Activated CD4-positive, alpha-beta T cell treated with anti-CD3 and anti-CD28 coated beads, Interleukin-2, amount 50 U/mL, for 4 hours (primary cell): ENCODE measurements at places on chromosomes 6 and 20.
A peak's percentile ranks its signal among the peaks of the same experiment; 100 is the strongest.

DNA sequence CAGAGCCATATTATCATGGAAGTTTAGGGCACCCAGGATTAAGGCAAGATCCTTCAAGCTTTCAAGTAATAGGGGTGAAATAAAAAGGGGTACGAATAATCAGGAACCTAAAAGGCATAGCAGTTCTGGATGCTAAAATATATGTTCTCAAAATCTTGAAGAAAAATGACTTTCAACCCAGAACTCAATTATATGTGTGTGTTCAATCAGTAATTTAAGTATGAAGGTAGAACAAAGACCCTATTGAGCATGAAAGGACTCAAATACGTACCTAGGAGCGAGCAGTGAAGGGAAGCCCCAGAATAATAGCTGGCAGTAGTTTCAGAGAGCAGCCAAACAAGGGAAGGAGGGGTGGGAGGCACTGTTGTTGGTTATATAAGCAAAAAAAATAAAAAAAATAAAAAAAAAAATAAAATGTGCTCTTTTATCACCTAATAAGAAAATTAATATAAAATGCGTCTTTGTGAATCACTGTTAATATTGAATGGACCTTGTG, 45.4 kb downstream of the MYO6 start:
- DNase-seq: no peak

DNA sequence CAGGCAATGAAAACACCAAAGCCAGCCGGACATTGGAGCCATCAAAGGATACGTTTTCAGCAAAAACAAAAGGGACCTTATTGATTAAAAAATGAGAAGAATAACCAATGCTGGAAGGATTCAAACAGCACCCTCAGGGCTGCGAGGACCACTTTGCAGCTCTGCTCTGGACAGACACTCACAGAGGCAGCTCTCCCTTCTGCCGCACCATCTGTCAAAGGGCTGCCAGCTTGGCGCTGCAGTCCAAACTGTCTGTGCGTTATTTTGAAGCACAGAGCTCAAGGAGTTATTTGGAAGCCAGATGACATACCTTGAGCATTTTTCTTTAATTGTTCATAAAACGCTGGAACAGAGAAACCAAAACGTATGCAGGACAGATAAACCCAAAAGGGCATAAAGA, 85.2 kb downstream of the KIF16B start:
- no peak for DNase-seq

- peak; percentile 23 for DNase-seq
These were observed 7.8 kb downstream of the IL22RA2 start for GRCh38 chr6:137165375-137166246.

DNA sequence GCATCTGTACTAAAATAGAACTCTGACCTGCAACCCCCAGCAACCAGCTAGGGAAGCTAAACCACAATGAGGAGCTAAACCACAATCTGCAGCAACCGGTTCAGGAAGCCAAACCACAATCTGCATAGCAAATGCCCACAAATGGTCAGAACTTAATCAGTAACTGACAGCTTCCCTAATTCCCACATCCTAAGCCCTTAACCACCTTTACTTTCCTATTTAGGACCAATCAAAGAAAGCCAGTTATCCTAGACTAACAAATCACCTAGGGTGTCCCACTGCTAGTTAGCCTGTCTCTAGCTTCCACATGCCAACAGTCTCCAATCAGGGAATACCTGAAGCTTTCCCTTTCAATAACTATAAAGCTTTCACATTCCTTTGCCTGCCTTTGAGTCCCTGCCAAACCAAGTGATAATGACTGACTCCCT, 424.6 kb upstream of the PTCHD4 start:
- DNase-seq: no peak

DNA sequence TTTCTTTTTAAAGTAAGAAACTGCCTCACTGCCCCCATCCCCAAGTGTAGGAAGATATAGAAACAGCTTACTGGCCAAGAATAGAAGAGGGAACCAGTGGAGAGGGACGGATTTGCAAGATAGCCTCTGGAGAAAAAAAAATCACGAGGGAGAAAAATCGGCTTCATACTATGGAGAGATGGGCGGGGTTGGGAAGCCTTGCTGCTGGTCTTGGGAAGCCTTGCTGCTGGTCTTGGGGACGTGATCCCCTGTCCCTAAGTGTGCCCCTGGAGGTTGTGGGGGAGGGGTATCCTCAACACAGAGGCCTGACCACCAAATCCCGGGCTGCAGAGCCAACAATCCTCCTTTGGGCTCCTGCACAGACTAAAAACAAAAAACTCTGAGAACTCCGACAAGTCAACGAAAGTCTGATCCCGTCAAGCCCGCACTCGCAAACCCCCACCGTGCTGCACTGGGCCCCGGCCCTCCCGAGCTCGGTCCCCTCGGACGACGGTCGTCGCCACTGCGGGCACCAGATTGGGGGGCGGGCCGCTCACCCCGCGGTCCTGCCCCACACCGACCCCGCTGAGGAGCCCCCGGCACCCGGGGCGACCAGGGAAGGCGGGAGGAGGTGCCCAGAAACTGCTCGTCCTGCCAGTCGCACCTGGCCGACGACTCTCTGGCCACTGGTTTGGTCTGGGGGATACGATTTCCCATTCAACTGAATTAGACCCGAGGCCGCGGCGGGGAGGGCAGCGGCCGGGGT, 750 bp downstream of the MAP7 start:
- DNase-seq: no peak

DNA sequence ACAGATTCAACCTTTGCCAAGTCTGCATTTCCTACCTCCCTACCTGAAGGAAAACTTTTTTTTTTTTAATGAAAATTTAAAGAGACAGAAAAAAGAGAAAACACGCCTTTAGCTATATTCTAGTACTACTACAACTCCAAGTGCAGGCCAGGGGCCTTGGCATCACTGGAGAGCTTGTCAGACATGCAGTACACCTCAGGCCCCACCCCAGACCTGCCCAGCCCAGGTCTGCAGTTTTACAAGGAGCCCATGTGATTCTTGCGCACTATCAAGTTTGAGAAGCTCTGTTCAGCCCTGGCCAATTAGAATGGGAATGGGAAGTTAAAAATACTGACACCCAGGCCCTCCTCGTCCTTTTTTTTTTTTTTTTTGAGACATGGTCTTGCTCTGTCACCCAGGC, 85.0 kb downstream of the NFATC2 start:
- no peak for DNase-seq

DNA sequence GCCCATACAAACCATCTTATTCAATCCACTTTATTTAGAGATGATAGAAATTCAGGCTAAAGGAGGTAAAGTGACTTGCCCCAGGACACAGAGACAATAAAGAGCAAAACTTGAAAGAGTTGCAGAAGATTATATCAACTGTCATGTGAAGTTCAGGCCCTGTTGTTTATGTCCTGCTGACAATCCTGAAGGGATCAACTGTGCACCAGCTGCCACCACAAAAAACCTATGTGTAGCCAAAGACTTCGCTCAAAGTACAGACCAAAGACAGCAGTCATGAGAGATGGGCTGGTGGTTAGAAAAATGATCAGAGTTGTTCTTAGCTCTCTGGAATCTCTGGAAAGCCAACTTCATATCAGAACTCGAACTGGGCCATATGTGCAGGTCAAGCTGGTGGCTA, 16.0 kb upstream of the CITED2 start:
- DNase-seq: no peak

DNA sequence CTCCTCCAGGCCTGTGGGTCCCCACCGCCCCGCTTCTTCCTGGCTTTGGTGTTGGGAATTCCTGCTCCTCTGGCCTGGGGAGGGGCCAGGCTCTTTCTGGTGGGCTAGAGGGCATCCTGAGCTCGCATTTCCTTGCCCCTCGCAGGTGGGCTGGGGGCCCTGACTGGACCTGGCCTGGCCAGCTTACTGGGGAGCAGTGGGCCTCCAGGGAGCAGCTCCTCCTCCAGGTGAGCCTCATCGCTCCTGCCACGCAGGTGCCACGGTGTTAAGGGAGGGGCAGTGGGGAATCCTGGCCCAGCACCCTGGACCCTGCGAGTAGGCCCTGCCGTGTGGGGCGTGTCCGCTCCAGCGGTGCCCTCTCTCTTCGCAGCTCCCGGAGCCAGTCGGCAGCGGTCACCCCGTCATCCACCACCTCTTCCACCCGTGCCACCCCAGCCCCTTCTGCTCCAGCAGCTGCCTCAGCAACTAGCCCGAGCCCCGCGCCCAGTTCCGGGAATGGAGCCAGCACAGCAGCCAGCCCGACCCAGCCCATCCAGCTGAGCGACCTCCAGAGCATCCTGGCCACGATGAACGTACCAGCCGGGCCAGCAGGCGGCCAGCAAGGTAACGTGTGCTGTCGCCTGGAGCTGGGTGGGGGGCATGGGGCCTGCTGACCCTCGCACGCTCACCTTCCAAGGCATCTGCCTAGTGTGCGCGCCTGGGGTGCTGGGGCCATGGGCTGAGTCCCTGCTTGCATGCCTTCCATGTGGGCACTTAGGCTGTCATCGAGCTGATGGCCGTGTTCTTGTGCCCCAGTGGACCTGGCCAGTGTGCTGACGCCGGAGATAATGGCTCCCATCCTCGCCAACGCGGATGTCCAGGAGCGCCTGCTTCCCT, 4.7 kb downstream of the ADRM1 start:
- DNase-seq: no peak

GRCh38 chr6:20566109-20566508, 31.9 kb downstream of the CDKAL1 start:
- DNase-seq: no peak

DNA sequence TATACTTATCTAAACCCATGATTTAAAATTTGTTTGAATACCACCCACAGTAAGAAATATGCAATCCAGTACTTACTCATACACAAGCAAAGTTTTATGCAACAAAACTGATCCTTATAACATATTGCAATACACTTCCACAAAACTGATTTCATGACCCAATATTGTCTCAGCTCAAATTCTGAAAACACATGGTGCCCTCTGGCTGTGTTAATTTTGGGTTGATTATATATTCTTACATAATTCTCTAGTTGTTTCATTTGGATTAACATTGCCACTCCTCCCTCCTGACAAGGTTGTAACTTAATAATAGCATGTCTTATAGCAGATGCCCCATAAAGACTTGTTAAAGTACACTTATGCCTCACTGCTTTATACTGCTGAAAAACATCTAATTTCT, 73.0 kb upstream of the TULP1 start:
- no peak for DNase-seq

DNA sequence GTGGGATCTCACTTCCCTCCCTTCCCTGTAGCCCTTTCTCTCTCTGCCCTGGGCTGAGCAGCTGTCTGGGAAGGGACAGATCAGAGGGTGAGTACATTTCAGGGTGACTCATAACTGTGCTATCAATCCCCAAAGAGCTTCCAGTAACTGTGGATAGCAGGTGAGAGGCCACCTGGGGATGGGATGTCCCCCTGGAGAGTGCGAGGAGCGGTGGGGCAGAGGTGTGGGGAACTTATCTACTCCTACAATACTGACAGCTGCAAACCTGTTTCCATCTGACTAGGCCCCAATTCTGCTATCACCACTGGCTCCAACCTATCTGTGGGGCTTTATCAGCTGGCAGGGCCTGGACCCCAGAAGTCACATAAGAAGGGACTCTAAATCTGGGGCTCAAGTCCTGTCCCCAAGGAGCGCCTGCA, 32.6 kb downstream of the KCNK5 start:
- no peak for DNase-seq

DNA sequence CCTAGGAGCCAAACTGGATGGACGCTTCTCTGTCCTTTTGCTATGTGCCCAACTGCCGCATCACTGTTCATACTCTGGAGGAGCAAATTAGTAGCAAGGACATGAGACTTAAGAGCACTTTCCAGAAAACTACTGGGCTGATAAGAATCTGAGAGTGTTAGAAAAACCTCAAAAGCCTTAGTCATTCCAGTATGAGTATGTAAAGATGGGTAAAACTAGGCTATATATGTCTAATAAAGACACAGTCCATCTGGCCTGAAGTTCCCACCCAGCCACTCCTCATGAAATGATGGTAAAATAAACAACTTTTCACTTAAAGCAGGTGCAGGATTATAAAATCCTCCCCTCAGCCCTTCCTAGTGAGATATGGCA, 30.6 kb downstream of the SHLD1 start:
- DNase-seq: no peak

GRCh38 chr6:37399131-37399530, 33.9 kb upstream of the CMTR1 start:
- no peak for DNase-seq

DNA sequence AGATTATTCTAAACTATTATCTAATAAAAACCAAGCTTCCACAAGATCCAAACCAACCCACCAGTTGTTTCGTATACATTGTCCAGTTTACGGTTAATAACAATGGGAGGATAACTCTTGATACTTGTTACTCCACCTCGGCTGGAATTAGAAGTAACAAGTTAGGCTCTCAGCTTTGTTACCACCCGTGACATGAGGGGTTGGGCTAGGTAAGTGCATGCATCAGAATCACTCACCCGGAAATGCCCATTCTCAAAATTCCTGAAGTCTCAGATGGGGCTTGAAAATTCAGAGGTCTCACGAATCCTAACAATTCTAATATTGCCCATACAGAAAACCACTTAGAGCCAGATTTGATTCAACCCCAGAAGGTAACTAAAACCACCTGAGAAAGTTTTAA, 27.0 kb upstream of the SERPINB1 start:
- no peak for DNase-seq

DNA sequence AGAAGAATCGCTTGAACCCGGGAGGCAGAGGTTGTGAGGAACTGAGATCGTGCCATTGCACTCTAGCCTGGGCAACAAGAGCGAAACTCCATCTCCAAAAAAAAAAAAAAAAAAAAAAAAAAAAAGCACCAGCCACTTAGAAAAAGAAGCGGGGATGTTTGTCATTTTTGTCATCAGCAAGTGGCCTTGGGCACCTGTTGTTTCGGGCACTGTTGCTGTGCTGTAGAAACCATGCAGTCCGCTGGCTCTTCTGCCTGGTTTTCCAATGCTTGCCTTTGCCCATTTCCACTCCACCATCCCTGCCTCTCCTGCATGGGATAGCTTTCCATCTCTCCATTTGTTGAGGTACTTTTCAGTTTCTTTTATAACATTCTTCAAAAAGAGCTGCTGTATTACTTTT, 129.3 kb downstream of the ARID1B start:
- no peak for DNase-seq

DNA sequence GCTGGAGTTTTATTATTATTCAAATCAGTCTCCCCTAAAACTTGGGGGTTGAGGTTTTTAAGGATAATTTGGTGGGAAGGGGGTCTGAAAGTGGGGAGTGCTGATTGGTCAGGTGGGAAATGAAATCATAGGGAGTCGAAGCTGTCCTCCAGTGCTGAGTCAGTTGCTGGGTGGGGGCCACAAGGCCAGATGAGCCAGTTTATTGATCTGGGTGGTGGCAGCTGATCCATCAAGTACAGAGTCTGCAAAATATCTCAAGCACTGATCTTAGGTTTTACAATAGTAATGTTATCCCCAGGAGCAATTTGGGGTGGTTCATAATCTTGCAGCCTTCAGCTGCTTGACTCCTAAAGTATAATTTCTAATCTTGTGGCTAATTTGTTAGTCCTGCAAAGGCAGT, 146.0 kb upstream of the SPACA1 start:
- DNase-seq: no peak

- no peak for DNase-seq
These were observed 47.5 kb downstream of the RALGAPA2 start for GRCh38 chr20:20664795-20665589.

GRCh38 chr6:34771727-34772126, 14.4 kb downstream of the SNRPC start:
- DNase-seq: no peak
